ENCODE measurements at places on chromosomes 13 and 19.

DNA sequence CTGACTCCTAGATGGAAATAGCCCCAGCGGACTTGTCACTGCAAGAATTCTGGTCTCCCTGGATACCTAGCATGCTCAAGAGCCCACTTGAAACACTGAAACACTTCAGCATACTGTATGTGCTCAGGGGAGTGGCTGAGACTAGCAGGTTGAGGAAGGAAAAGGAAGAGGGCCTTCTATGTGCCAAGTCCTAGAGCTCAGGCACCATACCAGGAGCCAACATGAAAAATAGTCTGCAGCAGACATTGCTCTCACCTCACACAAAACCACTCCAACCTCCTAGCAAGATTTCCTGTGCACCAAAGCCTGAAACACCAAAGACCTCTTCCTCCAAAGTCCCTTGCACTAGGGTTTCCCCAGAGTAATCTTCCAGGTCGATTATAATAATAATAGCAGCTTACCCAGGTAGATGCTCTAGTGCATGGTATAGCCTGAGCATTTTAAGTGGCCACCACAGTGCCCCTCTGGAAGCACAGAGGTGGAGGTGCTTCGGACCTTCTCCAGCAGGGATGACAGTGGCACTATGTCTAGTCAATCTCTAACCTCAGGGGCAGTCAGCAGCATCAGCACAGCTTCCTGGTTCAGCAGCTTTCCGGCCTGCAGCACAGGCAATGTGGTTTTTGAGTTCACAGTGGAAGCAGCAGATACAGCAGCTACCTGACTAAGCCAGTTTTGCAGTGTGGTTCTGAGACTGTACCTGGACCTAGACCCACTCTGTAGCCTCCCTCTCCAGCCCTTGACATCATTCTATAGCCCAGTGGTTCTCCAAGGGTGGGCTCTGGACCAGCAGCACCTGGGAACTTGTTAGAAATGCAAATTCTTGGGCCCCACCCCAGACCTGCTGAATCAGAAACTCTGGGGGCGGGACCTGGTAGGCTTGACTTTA, 45.6 kb upstream of the UBE2L5 start:
- DNase-seq: peak; percentile 85

DNA sequence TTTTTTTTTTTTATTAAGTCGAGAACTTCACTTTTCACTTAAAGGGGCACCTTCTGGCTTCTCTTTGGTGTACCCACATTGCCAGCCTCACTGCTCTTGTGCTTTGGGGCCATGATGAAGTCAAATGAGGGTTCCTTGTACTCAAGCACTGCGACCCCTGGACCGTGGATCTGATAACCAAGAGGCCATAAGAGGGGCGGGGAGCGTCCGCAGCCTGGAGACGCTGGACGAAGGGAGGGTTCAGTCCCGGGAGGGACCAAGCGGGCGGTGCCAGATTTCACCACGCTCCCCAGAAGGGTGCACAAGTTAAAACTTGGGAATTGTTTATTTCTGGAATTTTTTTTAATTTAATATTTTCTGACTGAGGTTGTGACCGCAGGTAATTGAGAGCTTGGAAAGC, 53.3 kb upstream of the SOX1 start:
- no peak for DNase-seq

DNA sequence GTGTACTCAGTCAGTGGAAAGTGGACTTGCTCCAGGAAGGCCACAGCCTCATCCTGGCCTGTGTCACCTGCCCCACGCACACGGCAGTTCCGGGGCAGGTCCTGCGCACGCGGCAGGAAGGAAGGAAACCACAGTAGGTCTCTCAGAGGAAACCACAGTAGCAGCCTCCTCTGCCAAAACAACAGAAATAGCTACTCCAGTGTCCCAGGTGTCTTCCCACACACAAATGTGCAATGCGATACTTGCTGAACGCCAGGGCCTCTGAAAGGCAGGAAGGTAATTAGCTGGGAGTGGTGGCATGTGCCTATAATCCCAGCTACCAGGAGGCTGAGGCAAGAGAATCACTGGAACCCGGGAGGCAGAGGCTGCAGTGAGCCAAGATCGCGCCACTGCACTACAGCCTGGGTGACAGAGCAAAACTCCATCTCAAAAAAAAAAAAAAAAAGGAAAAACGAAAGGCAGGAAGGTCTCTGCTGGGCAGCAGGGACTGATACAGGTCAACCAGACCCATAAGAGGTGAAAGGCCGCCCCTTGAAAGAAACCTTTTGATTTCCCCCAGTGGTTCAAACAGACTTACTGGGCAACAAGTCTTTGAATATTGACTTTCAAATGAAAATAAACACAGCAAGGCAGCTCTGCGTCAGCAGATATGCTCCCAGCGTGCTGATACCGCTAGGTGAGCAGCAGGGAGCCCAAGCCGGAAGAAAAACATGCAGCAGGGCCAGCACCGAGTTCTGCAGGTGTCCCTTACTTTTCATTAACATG, 49.5 kb downstream of the CRYL1 start:
- DNase-seq: peak; percentile 87

DNA sequence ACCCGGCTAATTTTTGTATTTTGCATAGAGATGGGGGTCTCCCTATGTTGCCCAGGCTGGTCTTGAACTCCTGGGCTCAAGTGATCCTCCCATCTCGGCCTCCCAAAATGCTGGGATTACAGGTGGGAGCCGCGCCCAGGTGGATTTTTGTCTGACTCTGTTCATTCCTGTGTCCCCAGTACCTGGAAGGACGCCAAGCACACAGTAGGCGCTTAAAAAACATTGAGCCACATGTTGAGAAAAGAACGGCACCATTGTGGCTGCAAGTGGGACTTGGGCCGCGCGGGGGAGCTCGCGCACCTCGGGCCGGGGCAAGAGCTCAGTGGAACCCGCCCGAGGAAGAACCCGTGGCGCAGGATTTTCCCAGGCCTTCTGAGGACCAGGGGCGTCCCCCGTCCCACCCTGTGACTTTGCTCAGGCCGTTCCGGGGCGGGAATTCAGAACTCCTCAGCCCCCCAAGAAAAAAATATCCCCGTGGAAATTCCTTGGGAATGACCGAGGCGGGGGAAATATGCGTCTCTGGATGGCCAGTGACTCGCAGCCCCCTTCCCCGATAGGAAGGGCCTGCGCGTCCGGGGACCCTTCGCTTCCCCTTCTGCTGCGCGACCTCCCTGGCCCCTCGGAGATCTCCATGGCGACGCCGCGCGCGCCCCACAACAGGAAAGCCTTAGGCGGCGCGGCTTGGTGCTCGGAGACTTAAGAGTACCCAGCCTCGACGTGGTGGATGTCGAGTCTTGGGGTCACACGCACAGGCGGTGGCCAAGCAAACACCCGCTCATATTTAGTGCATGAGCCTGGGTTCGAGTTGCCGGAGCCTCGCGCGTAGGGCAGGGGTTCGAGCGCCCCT, 1.4 kb upstream of the ICAM1 start:
- peak; percentile 88 for DNase-seq

GRCh38 chr19:32818536-32818935, 51.0 kb downstream of the SLC7A9 start:
- no peak for DNase-seq

GRCh38 chr13:46168783-46169182, 13.2 kb downstream of the LCP1 start:
- no peak for DNase-seq

- DNase-seq: no peak
Measured at GRCh38 chr13:113000575-113000974, 31.6 kb downstream of the MCF2L start.

DNA sequence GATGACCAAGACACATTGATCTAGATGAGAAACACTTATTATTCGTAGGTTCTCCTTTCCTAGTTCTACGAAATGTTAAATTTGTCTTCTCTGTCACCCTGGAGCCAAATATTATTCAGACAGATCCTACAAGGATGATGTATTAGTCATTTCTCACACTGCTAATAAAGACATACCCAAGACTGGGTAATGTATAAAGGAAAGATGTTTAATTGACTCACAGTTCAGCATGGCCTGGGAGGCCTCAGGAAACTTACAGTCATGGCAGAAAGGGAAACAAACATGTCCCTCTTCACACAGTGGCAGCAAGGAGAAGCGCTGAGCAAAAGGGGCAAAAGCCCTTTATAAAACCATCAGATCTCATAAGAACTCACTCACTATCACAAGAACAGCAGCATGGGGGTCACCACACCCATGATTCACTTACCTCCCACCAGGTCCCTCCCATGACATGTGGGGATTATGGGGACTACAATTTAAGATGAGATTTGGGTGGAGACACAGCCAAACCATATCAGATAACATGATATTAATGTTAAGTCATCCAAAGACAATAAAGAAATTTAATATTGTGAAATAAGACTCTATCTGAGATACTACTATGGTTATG, 1248.8 kb upstream of the SLC10A2 start:
- DNase-seq: no peak

GRCh38 chr19:10501971-10502523, 1.1 kb downstream of the KEAP1 start:
- DNase-seq: peak; percentile 26

- no peak for DNase-seq
Measured at GRCh38 chr13:109157275-109157674, 527.9 kb downstream of the MYO16 start.

DNA sequence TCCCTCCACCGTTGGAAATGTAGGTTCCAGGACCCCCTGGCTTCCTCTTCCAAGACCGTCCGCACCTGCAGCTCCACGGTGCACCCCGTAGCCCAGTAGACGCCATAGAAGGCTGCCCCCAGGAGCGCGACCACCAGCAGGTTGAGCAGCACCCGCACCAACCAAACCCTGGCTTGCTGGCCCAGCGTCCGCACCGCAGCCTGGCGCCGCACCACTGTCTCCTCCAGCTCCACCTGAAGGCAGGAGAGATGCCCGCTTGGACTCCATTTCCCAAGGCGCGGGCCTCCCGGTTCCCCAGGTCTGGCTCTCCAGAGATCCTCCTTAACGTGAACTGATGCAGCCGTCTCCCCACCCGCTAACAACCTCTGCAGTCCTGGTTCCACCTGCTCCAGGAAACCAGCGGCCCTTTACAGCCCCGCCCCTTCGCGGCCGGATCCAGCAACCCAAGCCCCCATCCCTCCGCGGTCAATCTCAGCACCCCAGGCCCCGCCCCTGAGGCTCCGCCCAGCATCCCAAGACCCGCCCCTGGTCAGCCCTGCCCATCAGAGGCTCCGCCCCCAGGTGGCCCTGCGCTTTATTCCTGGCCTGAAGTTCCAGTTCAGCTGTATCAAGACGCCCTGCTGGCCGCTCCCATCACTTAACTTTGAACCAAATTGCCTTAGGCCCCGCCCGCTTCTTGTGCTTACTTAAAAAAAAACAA, 5.0 kb upstream of the LENG1 start:
- peak; percentile 74 for DNase-seq

DNA sequence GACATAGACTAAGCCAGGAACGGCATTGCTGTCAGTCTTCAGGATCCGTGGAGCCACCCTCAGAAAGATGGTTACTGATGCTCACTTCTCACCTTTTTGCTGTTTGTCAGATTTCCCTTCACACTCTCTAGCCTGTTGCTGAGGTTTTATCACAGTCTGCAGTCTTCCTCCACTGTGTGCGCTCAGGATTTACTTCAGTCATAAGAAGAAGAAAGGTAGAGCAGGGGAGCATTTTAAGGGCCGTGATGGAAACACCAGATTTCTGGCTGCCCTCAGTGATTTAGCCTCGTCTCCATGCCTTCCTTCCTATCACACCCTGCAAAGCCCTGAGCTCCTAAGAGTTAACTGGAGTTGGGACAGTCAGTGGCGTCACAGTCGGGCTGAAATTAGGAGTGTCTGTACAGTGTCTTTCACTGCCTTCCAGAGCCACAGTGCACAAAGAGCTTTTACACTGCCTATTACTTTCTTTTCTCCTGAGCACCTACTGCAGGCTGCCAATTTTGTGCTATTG, 60.0 kb upstream of the GPR183 start:
- no peak for DNase-seq

GRCh38 chr13:58728126-58728525, 1096.6 kb downstream of the PCDH17 start:
- no peak for DNase-seq

GRCh38 chr19:280541-281009, 10.6 kb downstream of the PLPP2 start:
- DNase-seq: no peak

DNA sequence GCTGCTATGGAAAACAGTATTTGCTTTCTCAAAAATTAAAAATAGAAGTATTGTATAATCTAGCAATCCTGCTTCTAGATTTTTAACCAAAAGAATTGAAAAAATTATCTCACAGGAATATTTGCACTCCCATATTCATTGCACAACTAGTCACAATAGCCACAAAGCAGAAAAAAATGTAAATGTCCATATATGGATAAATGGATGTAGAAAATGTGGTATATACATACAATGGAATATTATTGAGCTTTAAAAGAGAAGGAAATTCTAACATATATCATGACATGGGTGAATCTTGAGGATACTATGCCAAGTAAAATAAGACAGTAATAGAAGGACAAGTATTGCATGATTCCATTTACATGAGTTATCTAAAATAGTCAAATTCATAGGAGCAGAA, 2753.0 kb downstream of the PCDH9 start:
- no peak for DNase-seq

- DNase-seq: no peak
Measured at GRCh38 chr13:100773923-100774663, 99.5 kb upstream of the TMTC4 start.

- DNase-seq: no peak
Measured at GRCh38 chr19:29098863-29099481, 114.0 kb downstream of the UQCRFS1 start.
